Muscle of arm (tissue), 14 donors: ENCODE measurements at places on chromosomes 7 and 10.

- DNase-seq: no peak
Measured at GRCh38 chr7:40757109-40757508, 622.3 kb downstream of the SUGCT start.

- DNase-seq: no peak
Measured at GRCh38 chr7:35260246-35260645, 6.3 kb upstream of the TBX20 start.

DNA sequence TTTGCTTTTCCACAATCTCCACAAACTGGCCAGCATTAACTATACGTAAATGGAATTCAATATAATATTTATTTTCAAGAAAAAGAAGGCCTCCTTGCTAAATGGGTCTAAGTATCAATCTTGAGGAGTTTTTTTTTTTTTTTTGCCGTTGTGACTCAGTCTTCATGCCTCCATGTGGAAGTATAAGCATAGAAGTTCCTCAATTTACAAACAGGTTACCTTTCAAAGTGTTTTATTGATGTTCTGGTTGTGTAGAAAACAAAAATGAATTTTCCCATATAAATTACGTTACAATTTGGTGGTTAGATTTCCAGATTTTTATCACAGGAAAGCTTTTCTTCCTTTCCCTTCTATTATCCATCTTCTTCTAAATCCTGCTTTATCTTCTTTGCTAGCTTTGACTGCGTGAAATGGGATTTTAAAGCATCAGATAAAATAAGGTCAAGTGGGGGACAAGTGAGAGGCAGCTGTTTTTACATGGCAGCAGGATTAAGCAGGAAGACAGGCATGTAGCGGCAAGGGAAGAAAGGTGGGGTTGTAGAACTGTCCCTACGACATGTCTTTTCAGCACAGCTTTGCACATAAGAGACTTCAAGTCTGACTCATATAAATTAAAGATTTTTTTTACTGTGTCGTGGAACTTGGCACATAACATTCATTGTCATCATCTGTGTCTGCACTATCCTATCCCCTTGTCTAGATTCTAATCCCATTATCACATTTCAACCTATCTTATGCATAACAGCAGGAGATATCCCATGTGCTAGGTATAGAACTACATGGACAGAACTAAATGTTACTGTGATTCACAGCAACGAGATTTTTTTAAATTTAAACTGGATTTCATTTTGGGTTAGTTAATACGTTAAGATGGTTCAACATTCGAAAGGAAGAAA lies 135.3 kb upstream of the FAM3C start:
- DNase-seq: no peak

DNA sequence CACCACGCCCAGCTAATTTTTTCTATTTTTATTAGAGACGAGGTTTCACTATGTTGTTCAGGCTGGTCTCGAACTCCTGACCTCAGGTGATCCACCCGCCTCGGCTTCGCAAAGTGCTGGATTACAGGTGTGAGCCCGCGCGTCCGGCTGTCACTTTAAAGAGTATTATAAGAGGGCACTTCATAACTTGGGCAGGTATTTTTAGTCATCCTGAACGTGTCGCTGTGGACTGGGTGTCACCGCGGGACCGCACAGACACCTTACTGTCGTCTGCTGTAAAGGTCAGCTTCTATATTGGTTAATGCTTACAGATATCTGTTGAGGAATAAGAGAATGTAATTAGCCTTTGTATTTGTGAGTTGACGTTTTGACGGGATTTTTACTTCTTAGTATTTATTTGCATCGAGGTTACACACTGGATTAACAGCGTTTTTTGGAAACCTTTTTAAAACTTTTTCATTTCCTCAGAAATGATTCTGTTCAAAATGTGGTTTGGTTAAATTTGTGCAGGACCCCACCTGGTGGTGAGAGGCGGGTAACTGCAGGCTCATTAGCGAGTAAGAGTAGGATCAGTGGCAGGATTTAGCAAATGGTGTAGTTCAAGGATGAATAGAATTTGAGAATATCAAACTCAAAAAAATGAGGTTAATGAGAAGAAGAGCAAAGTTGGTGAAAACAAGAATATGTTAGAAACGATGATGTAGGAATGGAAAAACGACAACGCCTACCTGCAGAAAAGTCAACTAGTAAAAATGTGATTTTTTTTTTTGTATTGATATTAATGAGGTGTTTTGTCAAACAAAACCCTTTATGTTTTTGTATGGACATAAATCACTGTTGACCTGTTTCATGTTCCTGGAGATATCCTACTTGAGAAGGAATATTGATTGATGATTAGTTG lies 3.2 kb downstream of the DNAJB6 start:
- DNase-seq: peak; percentile 79

GRCh38 chr7:128859232-128860157 lies 3.2 kb upstream of the ATP6V1F start:
- DNase-seq: no peak

- no peak for DNase-seq
Measured at GRCh38 chr10:80252296-80252887, 37.1 kb downstream of the MAT1A start.

DNA sequence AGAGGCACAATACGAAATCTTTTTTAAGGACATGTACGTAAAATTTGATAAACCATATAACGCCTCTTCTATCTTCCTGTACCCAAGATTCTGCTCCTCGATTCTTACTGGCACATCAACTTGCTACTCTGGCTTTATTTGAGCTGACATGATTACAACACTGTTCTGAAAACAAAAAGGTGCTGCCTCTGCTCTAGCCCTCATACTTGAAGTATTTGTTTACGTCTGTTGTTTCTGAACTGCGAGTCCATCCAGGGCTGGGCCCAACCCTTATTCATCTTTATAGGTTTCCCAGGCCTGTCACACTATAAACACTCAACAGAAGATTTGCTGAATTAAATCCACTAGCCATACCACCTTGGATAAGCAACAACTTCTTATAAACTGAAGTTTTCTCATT lies 96.2 kb upstream of the SVIL start:
- DNase-seq: no peak

DNA sequence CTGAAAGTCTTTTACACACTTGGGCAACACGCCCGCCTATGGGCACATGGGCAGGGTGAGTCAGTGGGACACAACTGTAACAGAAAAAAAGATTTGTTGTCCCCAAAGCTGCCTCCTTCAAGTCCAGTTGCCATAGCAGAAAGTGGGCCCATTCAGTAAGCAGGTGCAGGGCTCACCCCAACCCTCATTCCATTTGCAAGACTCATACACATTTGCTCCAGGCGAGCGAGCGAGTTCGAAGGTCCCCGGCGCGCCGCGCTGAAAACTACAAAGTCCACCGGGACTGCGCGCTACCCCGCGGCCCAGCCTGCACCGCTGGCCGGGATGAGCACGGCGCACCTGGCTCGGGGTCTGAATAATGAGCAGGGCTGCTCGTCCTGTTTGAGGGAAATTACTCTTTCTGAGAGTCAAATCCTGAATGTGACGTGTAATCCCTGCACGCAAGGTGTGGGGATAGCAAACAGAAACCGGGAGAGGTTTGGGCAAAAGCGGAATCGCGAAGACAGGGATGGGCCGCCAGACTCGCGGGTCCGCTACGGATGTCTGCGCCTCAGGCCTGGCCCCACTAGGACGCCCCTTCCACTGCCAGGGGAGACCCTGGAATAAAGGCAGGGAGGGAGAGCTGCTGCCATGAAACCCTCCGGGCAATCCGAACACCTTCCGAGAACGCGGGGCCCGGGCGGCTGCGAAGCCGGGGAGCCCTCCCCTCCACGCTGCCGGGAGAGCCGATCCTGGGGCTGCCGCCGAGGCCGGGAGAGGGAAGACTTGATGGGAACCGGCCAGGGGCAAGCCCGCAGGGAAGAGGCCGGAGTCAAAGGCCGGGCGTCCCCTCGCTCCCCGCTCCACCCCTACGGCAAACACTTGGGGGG lies 982 bp downstream of the COBL start:
- DNase-seq: no peak

DNA sequence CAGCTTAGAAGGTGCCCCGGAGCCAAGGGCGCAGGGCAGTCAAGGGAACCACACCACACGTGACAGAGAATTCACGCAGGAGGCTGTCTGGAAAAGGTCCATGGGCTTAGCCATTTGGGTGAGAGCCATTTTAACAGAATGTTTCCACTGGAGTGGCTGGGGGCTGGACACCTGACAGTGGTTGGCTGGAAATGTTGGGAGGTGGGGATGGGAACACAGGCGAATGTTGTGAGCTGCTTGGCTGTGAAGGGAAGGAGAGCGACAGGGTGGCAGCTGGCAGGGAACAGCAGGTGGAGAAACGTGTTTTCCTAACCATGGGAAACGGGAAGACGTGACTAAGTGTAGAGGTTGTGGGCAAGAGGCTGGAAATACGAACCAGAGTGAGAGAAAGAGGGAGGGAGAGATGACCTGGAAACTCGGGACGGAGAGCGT lies 100.5 kb upstream of the ZNF32 start:
- peak; percentile 16 for DNase-seq

GRCh38 chr7:96995406-96996110 lies 9.8 kb upstream of the DLX6 start:
- no peak for DNase-seq

- no peak for DNase-seq
Measured at GRCh38 chr10:119090026-119090795, 9.6 kb upstream of the EIF3A start.

- peak; percentile 35 for DNase-seq
Measured at GRCh38 chr7:116399819-116400218, 99.7 kb upstream of the CAV2 start.

DNA sequence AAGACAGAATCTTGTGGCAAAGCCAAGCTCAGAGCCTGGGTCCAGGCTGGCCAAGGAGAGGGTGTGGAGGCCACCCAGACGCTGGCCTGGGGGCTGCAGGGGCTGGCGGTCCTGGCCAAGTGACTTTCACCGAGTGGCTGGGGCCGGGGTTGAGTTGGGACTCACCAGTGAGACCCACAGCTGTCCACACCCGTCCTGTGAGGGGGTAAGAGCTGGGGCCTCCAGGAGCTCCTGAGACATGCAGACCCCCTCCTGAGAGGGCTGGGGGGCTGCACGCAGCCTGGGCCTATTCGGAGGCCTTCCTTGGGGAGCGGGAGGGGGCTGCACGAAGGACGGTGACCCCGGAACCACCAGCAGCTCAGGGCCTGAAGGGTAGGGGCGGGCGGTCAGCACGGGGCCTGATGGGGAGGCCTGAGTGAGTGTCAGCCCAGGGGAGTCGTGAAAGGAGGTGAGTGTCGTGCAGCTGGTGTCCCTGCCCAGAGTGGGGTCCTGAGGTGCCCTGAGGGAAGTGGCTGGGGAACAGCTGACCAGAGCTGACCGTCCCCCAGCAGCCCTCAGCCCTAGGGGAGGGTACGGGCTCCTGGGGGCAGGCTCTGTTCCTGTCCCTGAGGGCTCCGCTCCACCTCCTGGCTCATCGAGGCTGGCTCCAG lies 100.9 kb downstream of the FOXL3 start:
- no peak for DNase-seq

DNA sequence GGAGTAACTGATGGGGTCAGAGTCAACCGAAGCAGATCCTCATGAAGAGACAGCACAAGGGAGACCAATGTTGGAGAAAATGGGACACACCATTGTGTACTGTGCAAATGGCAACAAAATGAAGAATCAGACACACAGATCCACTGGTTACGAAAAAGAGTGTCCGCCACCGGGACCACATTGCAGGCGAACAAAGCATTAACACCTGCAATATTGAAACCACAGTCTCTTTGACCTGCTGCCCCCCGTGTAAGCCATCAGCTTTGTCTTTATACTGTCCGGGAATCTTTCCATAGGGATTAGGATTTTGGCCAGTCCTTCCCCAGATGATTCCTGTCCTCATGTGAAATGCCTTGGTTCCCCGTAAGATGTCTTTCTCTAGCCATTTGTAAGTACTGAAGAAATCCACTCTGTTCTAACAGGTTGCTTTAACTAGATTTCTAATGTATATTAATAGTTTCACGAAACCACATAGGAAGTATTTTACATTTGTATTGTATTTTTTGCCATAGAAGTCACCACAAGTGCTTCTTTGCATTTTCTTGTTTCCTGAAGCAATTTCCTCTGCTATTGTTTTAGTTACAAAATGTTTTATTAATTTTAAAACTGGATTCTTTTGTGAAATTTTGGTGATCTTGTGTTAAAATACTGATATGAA lies 140.8 kb upstream of the NFE2L3 start:
- DNase-seq: no peak

DNA sequence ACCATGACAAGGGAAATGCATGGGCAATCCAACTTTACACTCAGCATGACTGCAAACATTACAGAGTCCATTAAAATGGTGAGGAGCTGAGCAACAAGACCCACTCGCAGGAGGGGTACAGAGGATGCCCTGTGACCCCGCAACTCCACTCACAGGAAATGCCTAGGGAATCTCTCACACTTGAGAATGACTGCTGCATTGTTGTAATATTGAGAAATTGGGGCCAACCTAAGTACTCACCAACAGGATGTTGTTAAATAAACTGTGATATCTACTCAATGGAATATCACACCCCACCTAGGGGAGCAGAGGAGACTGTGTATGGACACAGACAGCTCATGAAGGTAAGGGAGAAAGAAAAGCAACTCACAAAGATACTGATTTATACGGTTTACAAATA lies 53.4 kb upstream of the CAMK2B start:
- no peak for DNase-seq

DNA sequence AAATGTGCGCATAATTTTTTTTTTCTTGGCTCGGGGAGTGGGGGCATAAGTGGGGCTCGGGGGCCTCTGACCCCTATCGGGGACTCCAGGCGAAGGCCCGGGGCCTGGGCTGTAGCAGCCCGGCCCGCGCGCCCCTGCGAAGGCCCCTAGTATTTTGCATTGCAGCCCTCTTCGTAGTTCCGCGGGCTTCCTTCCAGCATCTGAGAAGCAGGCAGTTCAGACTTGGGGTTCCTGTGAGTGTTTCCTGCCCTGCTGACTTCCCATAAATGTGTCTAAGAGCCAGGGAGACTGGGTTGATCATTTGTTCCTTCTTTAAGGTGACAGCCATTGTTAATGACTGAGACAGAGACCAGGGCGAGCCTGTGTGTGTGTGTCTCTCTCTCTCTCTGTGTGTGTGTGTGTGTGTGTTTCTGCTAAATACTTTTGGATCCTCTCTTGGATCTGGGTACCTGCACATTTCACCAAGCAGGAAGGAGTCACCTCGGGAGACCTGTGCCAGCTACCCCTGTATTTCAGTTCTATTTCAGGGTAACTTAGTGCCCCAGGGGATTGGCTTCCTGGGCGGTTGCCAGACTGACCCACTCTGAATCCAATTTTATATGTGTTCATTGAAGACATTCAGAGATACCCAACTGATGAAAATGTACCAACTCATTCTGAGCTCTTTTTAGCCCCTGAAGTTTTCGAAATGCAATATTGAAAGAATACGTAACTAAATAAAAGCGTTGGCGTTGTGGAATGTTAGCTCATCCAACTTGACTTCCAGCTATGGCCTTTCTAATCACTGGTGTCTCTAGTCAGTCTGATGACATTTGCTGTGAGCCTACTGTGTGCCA lies 805 bp downstream of the MSRB2 start:
- DNase-seq: peak; percentile 80

GRCh38 chr10:120891365-120891764 lies 40.2 kb downstream of the WDR11 start:
- DNase-seq: no peak

DNA sequence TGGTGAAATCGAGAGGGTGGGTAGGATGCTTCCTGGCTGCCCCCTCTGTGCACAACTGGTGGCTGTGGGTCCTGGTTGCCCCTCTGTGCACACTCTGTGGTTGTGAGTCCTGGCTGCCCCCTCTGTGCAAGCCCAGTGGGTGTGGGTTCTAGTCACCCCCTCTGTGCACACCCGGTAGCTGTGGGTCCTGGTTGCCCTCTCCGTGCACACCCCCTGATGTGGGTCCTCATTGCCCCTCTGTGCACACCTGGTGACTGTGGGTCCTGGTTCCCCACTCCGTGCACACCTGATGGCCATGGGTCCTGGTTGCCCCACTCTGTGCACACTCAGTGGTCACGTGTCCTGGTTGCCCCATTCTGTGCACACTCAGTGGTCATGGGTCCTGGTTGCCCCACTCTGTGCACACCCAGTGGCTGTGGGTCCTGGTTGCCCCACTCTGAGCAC lies 20.3 kb upstream of the RET start:
- no peak for DNase-seq
